Activated CD4-positive, alpha-beta T cell treated with anti-CD3 and anti-CD28 coated beads for 36 hours (primary cell): ENCODE measurements at places on chromosomes 1 and 21.

DNA sequence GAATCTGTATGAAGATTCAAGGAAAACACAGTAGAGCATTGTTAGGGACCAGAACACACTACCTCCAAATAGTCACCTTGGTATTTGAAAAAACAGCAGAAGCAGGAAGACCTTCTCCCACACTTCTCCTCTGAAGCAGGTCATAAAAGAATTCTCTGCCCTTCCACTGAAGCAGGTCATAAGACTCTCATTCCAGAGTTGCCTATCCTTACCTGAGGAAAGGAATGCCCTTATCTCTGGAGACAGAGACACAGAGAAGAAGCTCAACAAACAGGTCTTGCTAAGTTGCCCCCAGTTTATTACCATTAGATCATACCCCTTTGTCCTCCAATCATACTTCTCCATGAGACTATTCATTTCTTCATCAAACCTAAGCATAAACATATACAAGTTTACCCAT is 225.8 kb upstream of the TNR start:
- DNase-seq = no peak

DNA sequence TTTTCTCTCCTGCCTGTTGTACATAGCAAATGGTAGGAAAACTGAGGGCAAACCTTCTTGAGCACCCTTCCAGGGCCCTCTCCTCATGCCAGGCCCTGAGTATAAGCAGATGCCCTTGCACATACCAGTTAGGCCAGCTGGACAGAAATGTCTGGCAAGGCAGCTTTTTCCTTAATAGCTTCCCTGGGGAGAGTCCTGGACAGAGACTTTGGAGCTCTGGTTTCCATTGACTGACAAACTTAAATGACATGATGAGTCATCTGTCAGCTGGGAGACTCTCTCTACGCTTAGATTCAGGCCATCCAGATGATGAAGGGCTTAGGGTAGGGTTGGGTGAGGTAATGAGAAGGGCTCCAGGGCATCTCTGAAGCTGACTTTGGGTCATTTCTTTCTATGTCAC is 317.5 kb downstream of the ASTN1 start:
- no peak for DNase-seq

- DNase-seq = no peak
These were observed 28.6 kb downstream of the ITPKB start for GRCh38 chr1:226710501-226710900.

DNA sequence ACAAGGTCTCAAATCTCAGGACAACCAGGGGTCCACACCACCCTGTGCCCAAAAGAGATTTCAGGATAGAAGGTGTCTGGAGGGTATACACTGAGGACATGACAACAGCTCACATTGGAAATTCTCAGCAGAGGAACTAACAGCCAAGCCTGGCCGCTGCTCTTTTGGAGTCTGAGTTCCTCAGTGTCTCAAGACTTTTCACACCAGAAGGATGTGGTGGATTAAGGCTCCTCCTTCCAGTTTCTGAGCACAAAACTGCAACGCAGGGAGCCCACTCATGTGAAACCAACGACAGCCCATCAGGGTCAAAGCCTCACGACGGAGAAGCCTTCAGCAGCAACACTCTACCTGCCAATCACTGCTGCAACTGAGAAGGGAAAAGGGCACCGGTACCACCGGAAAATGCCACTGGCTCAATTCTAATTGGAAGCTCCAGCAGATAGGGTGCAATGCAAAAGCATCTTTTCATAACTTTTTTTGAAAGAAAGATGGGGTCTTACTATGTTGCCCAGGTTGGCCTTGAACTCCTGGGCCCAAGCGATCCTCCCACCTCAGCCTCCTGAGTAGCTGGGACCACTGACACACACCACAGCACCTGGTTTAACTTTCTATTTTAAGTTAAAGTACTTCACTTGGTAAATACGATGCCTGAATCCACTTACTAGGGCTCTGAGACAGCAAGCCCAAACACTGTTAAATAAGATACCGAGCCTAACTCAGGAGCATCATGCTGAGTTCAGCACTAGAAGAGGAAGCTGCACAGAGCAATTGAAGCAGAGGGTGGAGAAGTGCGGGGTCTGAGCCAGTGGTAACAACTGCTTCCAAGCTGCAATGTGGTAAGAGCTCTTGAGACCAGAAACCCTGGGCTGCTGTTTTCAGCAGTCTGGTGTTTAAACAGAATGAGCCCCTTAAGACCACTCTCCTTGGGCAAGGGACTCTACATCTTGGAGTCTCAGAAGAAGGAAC is 7.8 kb downstream of the CAPZB start:
- peak; percentile 60 for DNase-seq

GRCh38 chr1:85504417-85504816 is 39.5 kb upstream of the DDAH1 start:
- DNase-seq = no peak

DNA sequence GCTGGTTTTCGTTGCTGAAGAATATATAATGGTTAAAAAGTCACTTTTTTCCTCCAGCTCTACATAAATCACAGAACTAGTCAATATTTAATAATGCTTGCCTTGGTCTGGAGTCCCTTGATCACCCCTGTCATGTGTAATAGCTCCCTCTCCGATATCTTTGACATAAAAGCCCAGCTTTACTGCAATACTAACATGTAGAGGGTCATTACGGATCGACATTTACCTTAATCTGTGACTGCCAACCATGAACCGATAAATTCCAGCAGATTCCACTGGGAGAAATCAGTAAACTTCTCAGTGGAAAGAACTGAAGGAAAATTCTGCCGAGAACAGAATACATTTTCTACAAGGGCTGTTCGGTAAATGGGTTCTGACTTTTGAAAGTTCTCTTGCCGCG is 396.5 kb downstream of the KCTD3 start:
- no peak for DNase-seq

- peak; percentile 86 for DNase-seq
These were observed 9.8 kb upstream of the MDM4 start for GRCh38 chr1:204506201-204506968.

DNA sequence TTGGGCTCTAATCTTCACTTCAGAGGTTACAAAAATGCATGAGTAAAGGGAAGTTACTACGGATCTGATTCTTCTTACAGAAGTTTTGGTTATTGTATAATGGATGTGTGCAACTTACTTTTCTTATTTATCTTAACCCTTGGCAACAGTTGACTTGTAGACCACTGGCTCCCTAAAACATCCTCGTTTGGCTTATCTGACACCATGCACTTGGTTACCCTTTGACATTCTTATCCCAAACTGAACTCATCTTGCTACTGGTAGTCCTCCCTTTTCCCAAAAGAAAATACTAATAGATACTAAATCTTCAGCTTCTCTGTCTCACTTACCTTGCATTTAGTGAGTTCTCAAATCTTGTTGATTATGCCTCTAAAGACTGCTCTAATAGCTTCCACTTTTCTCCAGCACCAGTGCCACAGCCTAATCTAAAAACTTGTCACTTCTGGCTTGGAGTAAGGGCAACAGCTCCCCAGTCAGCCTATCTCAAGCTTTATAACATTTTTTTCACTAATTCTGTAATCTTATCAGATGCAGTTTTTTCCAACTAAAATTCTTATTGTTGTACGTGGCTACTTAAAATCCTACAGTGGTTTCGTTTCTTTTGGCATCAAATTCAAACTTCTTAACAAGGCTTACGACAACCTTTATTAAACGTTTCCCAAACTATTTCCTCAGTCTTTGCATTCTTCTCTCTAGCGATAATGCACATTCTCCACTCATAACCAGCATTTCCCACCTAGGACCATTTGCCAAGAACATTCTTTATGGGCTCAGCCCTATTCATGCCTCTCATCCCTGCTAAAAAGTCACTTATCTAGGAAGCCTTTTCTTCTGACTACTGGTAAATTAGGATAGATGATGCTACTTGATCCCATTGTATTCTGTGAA is 204.2 kb downstream of the KCNT2 start:
- DNase-seq = no peak

DNA sequence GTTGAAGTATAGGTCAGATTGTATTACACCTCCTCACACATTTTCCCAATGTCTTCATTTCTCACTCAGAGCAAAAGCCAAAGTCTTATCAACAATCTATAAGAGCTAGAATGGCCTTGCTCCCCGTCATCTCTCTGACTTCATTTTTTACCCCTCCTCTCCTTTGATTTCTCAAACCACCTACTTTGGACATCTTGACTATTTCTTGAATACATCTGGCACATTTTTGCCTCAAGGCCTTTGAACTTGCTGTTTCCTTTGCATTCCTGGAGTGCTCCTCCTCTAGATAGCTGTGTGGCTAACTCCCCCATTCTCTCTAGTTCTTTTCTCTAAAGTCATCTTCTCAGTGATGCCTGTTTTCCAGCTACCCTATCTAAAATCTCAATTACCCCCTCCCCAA is 7.2 kb upstream of the XCL2 start:
- no peak for DNase-seq

DNA sequence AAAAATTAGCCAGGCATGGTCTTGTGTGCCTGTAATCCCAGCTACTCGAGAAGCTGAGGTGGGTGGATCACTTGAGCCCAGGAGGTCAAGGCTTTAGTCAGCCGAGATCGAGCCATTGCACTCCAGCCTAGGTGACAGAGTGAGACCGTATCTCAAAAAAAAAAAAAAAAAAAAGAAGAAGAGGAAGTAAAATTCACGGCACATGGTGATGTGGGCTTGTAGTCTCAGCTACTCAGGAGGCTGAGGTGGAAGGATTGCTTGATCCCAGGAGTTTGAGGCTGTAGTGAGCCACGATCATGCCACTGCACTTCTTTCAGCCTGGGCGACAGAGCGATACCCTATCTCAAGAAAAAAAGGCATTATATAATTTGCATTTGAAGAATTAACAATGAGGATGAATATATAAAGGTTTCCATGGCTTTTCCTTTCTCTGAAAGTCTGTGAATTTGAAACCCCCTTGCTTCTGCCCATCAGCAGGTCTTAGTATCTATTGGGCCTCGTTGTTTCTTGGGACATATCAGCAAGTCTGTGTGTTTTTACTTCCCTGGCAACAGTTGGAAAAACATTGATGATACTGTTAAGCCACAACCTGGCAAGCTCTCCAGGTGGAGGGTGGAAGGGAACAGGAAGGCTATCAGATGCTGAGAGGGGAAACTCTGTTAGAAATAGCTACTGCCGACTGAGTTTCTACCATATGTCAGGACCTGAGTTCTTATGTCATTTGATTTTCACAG is 4.6 kb upstream of the PLA2G2D start:
- no peak for DNase-seq

GRCh38 chr1:26375081-26375480 is 2.5 kb upstream of the ZNF683 start:
- DNase-seq = no peak

- peak; percentile 88 for DNase-seq
These were observed 704 bp upstream of the CRABP2 start for GRCh38 chr1:156705918-156706656.

- DNase-seq = peak; percentile 91
These were observed 85.6 kb downstream of the STUM start for GRCh38 chr1:226634166-226634588.

- DNase-seq = no peak
These were observed 182.3 kb downstream of the BARHL2 start for GRCh38 chr1:90534663-90535295.

DNA sequence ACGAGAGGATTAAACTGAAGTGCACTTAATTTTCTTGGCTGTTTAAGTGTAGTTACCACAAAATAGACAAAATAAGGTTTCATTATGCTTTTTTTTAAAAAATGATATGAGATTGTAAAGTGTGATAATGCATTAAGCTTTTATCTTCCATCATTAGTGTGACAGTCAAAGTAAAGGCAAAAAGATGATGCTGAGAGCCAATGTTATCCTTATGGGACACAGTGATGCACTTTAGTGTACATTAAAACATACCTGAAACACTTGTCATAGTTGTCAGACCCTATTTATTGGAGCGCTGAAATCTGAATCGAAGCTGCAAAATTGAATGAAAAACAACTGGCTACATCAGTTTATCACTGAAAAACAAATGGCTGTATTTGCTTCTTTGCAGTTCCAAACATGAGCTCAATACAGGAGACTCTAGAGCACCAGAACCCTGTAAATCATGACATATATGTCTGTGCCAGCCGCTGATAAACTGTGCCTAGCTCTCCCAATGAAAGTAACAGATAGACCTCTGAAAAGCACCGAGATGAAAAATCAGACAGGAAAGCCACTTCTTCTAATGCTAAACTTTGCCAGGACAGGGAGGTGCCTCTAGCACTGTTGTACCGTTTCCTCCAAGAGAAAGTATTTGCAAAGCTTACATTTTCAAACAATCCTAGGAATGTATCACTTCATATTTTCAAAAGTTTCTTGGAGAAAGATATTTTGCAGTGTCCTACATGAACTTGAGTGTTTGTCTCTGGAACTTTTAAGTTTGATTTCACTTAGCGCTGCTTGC is 120.7 kb upstream of the TMPRSS15 start:
- no peak for DNase-seq

- peak; percentile 7 for DNase-seq
These were observed 195.0 kb upstream of the OLFM3 start for GRCh38 chr1:102191723-102192122.

DNA sequence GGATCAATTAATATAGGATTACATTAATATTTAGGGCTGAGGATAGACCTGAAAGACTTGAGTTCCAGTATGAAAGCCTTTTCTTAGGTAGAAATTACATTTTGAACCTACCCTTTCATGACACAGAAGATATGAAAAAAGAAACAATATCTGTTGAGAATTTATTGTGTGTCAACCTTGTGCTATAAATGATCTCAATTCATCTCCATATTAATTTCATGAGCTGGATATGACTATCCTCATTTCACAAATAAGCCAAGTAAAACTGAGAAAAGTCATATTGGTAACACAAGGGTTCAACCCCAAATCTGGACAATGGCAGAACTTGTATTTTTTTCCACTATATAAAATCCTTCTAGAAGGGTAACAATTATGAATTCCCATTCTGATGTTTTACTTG is 120.0 kb downstream of the TRIM33 start:
- DNase-seq = no peak

GRCh38 chr1:101120868-101121267 is 95.3 kb upstream of the DPH5 start:
- DNase-seq = no peak

DNA sequence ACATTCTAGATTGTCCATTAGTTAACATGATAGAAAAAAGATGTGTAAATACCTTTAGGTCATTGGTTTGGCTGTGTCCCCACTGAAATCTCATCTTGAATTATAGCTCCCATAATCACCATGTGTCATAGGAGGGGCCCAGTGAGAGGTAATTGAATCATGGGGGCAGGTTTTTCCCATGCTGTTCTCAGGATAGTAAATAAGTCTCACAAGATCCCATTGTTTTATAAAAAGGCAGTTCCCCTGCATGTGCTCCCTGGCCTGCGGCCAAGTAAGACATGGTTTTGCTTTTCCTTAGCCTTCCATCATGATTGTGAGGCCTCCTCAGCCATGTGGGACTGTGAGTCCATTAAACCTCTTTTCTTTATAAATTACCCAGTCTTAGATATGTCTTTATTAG is 32.5 kb upstream of the SLC44A5 start:
- no peak for DNase-seq
